ENCODE measurements at places on chromosomes 2 and 18.

DNA sequence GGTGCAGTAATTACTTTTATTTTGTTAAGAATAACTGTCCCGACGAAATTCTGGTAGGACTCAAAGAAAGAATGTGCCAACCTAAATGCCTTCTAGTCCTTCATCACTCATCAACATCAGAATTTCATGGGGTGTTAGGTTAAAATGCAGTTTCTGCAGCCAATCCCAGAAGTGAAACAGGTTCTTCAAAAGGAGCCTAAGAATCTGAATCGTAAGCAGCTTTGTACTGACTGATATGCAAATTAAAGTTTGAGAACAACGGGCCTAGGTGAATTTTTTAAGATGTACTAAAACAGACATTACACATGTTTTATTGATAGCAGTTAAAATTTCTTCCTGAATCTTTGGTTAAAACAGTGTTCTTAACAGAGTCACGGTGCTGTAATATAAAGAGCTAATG lies 140.3 kb upstream of the ZC3H15 start:
- DNase-seq: no peak

GRCh38 chr2:134193006-134193405 lies 60.9 kb upstream of the MGAT5 start:
- peak; percentile 66 for DNase-seq

DNA sequence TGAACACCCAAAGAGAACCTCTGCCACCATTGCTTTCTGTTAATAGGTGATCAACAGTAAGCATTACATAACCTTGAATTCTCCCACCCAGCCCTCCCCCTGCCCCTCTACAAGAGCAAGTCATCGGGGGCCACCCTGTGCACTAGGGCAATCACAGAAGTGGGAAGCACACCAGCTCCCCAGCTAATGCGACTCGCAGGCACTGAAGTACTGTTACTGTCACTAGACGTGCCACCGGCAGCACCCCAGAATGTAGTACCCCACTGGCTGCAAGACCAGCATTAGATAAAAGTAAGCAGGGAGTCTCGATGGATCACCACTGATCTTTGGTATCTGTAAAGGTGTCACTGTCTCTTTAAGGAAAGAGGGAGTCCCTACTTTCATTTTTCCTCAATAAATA lies 167.6 kb downstream of the FAM210A start:
- DNase-seq: no peak

- DNase-seq: no peak
These were observed 328.2 kb upstream of the LRATD1 start for GRCh38 chr2:14304326-14304725.

DNA sequence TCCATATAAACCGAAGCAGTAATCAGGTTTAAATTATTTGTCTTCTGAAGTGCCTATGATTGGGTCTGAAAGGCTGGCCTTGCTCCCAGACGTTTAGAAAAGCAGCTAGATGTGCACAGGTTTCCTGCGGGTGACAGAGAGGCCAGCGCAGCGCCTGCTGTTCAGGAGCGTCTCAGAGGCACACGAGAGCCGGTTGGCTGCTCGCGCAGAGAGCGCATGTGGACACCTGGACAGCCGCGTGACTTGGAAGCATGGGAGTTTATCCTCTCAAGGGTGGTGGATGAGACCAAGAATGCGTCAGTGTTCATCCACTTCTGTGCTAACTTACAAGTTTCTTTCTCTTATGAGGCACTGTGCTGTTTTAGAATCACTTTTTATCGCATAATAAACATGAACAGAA lies 303.7 kb downstream of the PTGR3 start:
- no peak for DNase-seq
